ENCODE measurements at places on chromosomes 6 and 20.

- DNase-seq: no peak
Measured at GRCh38 chr6:56329271-56330050, 82.1 kb upstream of the COL21A1 start.

DNA sequence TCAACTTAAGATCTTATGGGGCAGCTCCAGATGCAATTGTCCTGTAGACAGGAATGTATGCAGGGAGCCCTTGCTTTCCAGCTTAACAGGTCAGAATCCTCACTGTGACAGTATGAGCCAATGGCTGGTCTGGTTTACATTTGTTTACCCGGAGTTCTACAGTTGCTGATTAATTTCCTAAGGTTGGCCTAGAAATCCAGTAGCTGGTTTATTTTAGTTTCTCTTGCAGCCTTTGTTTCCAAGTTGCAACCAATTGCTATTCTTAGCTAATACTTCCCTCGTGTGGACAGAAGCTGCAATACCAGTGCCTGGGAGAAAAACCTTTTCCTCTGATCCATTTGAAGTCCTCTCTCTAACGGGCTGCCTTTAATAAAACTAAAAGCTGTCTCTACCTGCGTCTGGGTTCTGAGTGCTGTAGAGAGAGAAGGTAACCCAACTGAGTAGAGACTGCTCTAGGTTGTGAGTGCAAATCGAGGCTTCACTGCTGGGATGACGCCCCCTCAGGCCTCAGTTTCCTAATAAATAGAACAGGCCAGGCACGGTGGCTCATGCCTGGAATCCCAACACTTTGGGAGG lies 45.9 kb downstream of the ZNF217 start:
- no peak for DNase-seq

GRCh38 chr6:107060704-107061103 lies 32.7 kb downstream of the MTRES1 start:
- DNase-seq: no peak

DNA sequence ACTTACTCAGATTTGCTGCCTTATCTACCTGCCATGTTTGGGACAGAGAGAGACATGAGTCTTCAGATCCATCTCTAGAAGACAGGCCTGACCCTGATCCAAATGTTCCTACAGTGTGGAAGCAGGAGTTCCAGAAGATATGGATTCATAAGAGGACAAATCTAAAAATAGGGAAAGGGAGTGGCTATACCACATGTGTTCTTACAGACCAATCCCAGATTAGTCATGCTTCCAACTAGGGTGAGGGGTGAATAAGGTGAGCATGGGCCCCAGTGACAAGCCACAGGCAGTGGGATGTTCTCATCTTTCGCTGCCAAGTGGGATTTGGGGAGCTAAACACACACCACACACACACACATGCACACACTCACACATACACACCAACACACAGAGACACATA lies 670.7 kb upstream of the CITED2 start:
- DNase-seq: no peak

DNA sequence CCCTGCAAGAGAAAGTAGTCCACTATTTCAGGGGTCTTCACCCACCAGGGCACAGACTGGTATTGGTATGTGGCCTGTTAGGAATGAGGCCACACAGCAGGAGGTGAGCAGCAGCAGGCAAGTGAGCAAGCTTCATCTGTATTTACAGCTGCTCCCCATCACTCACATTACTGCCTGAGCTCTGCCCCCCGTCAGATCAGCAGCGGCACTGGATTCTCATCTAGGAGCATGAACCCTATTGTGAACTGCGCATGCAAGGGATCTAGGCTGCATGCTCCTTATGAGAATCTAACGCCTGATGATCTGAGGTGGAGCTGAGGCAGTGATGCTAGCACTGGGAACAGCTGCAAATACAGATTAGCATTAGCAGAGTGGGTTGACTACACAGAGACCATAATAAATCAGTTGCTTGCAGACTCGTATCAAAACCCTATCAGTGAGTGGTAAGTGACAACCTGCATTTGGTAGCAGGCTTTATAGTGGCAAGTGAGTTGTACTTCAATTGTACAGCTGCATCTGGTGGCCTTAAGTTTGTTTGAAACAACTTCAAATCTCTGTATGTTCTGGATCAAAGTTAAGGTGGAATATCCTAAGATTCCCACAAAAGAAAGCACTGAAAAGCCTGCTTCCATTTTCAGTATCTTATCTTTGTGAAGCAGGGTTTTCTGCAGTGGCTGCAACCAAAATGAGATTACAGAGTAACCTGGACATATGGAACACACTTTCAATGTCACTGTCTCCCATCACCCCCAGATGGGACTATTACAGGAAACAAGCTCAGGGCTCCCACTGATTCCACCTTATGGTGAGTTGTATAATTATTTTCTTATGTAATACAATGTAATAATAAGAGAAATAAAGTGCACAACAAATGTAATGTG lies 12.8 kb downstream of the C6orf141 start:
- no peak for DNase-seq

- no peak for DNase-seq
Measured at GRCh38 chr6:15953152-15953880, 175.6 kb upstream of the MYLIP start.

DNA sequence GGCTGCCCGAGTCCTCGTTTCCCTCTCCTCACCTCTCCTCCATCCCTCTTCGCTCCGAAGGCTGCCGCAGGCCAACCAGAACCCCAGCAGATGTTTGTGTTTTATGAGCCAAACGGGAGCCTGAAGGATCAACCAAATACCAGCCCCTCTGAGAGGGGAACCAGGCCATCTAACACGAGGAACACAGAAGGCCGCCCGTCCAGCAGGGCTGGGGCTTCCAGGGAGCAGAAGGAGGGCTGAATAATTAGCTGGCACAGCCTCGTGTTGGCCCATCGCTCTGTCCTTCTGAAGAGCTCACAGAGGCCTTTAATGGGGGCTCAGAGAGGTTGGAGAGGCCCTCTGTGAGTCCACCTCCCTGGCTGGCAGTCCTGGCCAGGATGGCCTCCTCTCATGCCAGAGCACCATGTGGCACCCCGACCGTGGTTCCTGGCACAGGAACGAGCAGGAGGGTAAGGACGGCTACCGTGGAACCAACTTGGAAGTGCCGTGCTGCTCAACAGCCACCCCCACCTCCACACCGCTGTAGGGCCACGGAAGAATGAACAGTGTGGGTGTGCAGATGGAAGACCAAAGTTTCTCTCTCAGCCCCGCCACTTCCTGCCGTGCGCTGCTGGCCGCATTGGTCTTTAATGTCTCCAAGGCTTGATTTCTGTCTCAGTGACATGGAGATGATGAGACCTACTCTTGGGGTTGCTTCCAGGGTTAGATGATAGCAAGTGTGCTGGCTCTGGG lies 155.2 kb downstream of the SCML4 start:
- no peak for DNase-seq
